Fibroblast of skin of right biceps (primary cell): ENCODE measurements at places on chromosomes 7 and 10.

- no peak for DNase-seq
These were observed 115.7 kb downstream of the PDE1C start for GRCh38 chr7:31954500-31954899.

- DNase-seq, result peak; percentile 45
These were observed 4.7 kb upstream of the ITPRIP start for GRCh38 chr10:104342941-104343411.

GRCh38 chr7:110922906-110923305 is 168.0 kb upstream of the LRRN3 start:
- DNase-seq, result peak; percentile 28

DNA sequence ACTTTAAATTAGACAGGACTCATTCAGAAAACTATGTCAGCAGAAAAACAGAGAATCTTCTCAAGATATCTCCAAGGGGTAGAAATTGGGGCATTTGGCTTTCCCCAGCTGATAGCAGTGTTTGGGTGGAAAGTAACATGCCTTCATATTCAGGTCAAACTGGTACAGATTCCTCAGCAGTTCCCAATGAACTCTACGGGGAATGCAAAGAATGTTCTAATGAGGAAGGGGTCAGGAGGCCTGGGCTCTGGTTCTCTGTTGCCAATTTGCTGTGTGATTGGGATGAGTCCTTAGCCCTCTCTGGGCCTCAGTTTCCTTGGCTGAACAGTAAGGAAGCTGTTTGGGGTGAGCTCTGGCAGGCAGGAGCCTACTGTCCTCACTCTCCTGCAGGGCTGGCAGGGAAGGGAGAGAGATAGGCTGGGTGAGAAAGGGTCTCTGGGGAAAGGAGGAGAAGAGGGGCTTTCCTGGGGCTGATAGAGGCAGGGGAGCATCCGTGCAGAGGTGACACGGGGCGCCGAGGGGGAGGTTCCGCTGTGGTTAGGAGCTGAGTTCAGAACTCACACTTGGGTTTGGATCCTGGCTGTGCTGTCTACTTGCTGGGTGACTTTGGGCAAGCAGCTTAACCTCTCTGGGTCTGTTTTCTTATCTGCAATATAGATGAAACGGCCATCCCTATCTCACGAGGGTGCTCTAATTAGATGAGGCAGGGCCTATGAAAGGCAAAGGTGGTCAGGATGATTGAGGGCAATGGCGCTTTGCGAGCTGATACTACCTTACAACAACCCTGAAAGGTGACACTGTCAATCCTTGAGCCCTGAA is 45.1 kb downstream of the SPOCK2 start:
- DNase-seq, result no peak

DNA sequence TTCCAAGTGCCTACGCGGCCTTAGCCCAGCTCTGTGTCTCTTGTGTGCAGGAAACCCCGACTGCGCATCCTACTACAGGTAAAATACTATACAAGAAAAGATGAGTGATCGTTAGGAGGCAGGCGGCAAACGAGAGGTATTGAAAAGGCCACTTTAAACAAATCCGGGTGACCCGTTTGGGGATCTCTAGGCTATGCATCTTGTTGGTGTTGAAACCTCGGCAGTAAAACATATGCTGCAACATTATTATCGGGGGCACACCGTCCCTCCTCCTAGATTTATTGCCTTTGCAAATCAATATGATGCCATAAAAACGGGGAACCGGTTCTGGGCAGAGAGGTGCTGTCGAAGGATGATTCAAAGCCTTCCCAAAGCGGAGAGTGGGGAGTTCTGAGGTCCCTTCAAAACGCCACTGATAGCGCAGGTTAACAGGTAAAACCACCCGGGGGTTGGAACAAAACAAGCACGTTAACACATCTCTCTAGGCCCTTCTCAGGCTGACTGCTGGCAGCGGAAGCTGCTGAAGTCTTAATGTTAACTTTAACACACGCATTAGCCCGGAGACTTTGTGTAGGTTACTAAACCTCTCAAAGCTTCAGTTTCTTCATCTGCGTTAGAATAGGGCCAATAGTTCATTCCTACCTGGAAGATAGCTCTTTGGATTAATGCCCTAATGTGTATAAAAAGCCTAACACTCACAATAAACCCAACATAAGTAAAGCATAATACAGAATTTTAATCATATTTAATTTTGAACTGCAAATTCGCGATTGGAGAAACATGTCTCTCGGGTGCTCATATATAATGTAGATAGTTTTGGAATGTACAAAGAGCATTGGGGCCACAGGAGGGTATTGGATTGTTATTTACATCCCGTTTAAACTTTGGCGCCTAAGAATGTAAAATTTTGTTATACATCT is 2.6 kb upstream of the TBX20 start:
- no peak for DNase-seq

- no peak for DNase-seq
These were observed 959.4 kb downstream of the PCDH15 start for GRCh38 chr10:53841483-53842145.

DNA sequence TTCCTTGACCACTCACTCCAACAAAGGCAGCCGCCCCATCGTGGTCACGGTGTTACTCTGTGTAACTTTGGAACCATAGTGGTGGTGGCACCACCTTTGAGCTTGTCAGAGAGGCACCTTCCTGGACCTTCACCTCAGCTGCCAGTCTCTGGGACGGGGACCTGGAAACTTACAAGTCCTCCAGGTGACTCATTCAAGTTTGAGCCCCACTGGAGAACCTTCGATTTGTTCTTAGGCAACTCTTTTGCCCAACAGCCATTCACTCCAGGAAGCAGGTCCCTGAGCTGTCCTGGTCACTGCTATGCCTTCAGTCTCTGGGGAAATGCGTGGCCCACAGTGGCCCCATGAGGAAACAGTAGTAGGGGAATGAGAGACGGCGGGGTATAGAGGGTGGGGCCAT is 17.2 kb downstream of the STX1A start:
- no peak for DNase-seq

DNA sequence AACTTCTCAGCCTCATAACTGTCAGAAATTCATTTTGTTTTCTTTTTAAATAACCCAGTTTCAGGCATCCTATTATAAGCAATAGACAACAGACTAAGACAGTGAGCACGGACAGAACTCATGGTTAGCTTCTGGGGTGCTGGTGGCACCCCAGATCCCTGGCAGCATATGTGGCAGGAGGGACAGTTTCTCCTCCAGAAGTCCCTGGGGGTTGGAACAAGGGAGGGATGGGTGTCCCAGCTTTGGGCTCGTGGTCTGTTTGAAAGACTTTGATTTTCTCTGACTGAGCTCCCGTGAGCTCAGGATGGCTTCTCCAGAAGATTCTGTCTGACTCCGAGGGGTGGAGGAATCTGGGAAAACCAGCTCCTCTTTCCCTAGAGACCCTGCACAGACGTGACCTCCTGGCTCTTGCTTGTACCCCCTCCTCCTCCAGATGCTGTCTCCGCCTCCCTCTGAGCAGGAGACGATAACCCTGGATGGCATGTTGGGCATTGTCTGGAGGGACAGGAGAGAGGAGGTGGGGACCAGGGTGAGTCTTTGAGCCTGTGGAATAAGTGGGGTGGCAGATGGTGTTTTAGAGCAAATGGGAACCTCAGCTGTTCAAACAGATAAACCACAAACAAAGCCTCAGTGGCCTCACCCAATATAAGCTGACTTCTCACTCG is 421.1 kb downstream of the GLRX3 start:
- no peak for DNase-seq

- no peak for DNase-seq
These were observed 11.6 kb upstream of the KAT6B start for GRCh38 chr10:74814797-74815196.

- no peak for DNase-seq
These were observed 27.3 kb upstream of the PLXDC2 start for GRCh38 chr10:19788902-19789301.

DNA sequence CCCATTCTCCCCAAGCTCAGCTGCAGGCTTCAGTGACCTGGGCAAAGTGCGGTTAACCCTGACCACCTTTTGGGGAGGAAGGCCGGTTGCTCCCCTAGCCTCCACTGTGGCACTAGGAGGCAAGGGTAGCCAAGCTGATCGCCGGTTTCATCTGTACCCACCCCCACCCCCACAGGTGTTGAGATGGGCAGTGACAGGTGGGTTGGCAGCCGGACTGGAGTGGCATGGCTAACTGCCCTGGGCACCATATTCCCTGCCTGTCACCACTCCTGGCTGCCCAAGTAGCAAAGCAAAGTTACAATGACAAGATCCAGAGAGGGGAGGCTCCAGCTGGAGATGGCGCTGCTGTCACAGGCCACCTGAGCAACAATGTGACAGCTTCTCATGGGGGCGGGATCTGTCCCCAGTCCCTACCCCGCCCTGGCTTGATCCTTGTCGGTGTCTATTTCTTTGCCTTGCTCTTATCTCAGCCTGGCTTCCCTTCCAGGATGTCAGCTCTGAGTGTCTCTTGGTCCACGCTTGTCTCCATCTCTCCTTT is 27.0 kb upstream of the BMS1 start:
- no peak for DNase-seq

DNA sequence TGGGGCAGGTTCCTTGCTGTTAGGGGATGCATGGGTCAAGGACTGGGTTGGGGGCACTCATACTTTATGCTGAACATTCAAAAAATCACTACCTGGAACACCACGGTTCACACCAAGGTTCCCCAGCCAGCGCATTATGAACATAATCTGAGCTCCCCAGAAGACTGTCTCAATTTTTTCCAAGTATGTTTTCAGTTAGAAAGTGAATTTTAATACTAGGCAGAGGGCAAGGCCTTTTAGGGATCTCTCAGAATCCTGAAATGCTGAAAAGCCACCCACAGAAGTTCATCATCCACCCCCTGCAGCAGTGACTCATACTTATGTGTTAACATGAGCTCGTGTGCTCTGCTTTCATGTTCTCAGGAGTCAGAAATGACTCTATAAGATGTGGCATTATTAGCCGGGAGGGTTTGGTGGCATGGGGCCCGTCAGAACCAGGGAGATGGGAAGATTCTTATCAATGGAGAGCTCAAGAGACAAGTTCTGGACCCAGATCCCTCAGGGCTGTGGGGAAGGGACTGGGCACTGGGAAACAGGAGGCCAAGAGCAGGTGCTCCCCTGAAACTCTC is 185.2 kb upstream of the ITGB1 start:
- DNase-seq, result peak; percentile 94

- no peak for DNase-seq
These were observed 22.1 kb upstream of the TCF7L2 start for GRCh38 chr10:112927980-112928379.
